ENCODE measurements at places on chromosomes 3 and 15.

DNA sequence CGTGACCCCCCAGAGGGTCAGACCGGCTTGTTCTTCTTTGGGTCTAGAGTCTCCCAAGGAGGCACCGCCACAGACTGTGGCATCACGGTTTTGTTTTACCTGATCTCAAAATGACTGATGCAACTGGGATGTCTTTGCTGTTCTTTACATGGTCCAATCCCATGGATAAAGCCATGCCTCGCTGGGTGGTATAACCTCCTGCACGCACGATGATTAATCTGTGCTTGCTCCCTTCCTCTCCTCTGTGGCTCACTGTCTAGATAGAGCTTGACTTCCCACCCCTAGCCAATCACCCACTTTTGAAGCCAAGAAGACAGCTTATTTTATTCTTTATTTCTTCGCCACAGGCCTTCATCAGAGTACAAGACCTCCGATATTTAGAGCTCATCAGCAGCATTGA is 36.6 kb upstream of the RHO start:
- no peak for DNase-seq

- DNase-seq = no peak
Observed at GRCh38 chr3:135503760-135504686, 461.5 kb upstream of the PPP2R3A start.

DNA sequence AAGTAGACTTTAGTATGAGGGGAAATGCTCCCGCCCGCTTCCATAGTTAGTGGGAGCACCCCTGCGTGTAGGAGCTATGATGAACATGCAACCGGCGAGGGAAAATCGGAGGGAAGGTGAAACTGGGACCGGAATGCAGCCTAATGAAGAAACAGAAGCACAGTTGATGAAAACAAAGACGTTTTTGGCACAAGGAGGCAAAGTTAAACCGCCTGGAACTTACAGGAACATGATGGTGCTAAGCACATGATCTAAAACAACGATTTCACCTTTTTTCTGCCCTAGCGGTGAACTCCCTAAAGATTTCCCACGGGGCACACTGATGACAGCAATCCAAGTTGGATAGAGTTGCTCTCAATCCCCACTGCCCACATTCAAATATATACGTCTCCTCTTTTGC is 49.4 kb upstream of the SPATA12 start:
- DNase-seq = no peak

GRCh38 chr3:169117264-169117663 is 546.2 kb downstream of the MECOM start:
- DNase-seq = no peak

- no peak for DNase-seq
Observed at GRCh38 chr3:20047976-20048883, 8.0 kb downstream of the KAT2B start.

DNA sequence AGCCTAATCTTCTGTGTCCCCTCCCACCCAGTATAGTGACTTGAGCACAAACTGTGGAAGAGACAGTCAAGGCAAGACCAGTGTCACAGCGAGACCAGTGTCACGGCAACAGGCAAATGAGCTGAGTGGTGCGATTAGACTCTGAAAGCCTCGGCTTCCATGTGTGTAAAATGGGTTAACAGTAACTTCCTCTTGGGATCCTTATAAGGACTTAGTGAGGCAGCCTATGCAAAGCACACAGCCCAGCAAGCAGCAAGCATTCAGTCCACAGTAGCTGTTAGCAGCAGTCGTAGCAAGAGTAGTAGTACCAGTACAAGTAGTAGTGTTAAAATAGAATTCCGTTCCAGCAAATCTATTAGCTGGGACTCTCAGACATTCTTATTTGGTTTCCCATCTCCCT is 334.1 kb downstream of the GABRB3 start:
- DNase-seq = no peak

DNA sequence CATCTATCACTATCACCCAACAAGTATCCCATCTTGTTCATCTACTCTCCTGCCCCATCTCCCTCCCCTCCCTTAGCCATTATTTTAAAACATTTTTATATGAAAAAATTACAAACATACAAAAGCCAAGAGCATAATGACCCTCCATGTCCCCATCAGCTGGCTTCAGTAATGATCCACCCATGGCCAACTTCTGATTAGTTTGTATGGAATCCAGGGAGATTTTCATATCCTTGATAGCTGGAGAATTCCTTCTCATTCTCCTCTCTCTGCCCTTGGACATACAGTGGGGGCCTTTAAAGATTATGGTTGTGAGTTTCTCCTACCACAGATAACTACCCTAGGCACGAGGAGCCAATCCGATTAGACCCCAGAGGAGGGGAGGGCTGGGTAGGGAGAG is 40.2 kb downstream of the IRAK2 start:
- no peak for DNase-seq

DNA sequence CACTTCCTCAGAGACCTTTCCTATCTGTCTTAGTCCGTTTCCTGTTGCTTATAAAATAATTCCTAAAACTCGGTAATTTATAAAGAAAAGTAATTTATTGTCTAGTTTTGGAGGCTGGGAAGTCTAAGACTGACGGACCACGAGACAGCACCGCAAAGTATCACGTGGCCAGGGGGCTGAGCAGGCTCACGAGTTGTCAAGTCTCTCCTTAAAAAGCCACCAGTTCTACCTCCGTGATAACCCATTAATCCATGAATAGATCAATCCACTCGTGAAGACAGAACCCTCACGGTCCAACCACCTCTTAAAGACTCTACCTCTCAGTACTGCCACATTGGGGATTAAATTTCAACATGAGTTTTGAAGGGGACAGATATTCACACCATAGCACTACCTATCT is 821 bp downstream of the LINS1 start:
- DNase-seq = peak; percentile 42

DNA sequence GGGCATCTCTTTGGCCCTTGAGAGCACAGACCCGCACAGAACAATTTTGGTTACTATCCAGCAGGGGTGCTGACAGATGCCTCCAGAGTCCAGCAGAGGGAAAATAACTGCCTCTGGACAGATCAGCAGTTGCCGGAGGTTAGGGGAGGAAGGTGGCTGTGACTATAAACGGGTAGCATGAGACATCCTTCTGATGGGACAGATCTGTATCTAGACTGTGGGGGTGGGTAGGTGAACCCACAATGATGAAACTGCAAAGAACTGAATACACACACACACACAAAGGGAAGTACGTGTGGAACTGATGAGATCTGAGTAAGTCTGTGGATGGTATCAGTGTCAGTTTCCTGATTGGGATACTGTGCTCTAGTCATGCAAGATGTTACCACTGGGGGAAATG is 21.2 kb downstream of the ADAMTS7 start:
- no peak for DNase-seq

DNA sequence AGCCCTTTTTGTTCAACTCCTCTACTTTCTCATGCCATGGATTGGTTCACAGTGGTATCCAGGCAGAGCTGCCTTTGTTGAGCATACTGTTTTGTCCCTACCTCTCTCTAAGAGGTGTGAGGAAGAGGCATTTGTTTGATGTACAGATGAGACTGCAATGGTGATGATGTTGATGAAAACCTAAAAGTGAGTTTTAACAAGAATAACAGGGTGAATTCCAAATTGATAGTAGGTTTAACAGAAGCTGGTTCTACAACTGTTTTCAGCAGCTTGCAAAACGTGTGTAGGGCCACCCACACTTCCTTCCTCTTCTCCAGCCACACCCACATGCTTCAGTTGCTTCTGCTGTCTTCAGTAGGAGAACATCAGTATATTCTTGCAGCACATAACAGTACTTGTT is 10.2 kb downstream of the SNRK start:
- DNase-seq = peak; percentile 35

GRCh38 chr15:38074029-38074428 is 139.6 kb downstream of the TMCO5A start:
- no peak for DNase-seq

DNA sequence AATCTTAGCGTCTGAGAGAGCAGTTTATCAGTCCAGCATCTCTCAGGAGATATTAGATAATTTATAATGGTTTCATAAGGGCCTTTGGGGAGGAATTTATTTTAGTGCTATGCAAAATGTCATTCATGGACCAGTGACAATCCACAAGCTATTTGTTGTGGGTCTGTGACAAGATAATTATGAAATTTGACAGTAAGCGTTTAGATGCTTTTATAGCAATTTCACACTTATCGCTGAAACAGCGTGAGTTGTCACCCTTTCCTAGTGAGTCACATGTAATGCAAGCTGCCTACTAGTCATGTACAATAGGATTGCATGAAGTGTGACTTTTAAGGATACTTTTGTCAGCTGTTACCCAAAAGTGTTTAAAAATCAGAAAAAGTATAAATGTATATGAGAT is 315.6 kb upstream of the THBS1 start:
- DNase-seq = no peak

- no peak for DNase-seq
Observed at GRCh38 chr15:28106294-28107110, 7.4 kb upstream of the OCA2 start.

GRCh38 chr3:38823722-38824121 is 7.7 kb upstream of the SCN10A start:
- DNase-seq = no peak

- DNase-seq = no peak
Observed at GRCh38 chr3:74106925-74107324, 482.2 kb upstream of the PDZRN3 start.

DNA sequence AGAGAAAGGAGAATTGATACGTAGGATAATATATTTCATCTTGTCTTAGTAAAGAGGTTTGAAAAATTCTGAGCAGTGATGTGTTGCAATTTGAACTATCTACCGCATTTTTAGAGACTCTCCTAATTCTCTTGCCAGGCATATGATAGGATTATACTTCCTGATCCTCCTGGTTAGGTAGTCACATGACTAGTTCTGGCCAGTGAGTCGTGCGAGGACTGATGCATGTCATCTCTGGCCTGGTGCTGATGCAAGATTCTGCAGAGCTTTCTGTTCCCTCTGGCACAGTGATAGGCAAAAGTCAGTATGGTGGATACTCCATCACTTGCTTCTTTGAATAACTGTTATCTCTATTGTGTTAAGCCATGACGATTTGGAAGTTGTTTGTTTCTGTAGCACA is 277.6 kb upstream of the NAALADL2 start:
- DNase-seq = no peak

GRCh38 chr15:74610302-74610951 is 5.2 kb upstream of the CLK3 start:
- no peak for DNase-seq

DNA sequence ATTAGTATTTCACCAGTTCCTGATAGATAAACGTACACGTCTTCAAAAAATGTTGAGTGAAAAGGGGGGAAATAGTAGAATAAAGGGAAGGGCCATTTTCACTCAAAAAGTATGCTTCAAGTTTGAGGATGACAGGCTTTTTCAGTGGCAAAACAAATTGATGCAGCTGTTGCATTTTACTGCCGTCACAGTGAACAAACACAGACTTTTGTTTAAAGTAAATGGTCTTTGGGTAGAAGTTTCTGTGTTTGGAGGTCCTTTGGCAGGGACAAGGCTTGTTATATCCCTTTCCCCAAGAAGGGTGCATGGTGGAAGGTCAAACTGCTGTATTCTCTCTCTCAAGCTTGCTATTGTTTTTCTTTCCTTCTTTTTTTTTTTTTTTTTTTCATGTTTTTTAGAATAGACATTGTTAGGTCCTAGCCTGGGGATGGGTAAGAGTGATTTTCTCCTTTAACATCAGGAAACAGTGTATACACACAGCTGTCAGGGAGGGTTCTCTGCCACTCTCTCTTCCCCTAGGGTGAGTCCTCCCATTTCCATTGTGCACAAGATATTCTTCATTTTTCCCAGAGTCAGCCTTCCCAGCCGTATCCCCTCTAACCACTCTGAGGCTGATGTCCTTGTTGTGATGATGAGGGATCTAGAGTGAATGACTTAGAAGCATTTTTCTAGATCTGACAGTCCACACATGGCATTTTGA is 6.6 kb upstream of the SUCNR1 start:
- no peak for DNase-seq

DNA sequence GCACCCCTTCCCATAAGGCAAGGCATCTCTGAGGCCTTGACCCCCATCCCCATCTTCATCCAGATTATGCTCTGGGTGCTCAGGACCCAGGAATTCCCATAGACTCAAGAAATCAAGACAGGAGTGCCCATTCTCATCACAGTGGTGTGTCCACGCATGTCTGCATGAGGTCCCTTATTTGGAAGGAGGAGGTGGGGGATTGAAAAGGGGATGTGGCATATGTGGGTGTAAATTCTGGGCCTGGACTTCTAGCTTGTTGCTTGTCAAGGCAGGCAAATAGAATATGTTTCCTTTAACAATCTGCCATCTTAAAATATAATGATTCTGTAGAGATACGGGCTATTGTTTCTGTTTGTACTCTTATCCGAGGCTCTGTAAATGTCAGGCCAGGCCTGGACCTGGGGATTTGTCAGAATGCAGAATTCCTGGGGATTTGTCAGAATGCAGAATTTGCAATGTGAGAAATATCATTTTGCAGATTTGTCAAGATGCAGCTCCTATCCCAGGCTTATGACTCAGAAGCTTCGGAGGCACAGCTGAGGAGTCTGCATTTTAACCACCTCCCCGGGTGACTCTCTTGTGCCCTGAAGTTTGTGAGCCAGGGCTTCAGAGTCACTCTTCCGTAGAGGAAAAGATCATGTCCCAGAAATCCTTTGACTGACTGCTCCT is 157.8 kb downstream of the SV2B start:
- DNase-seq = no peak

DNA sequence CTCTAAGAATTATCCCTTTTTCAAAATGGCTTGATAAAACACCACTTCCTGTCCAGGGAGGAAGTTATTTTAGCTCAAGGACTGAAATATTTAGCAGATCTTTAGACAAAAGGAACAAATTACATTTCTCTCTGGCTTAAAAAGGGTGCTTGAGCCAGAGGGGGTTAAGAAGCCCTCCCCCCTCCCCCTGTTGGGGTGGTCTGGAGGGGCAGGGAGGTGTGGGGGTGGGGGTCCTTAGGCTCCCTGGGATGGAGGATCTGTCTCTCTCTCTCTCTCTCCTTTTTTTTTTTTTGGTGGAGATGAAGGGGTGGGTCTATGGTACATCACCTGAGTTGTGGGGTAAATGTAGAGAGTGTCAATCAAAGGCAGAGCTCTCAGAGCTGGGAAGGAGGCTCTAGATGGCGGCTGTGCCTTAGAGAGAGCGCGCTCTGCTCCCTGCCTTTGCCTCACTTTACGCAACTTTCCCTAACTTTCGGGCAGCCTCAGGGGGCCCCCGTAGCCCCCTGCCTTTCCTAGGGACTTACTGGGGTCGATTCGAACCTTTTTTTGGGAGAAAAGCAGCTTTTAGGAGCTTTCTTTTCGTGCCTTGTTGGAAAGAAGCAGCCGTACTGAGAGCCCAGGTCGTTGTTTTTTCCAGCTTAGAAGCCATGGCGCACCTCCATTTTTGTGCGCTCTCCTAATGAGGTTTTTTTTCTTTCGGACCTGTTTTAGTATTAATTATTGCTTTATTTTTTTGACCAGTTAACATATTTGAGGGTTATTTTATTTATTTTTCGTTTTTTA is at the start of gene CHD2:
Gene CHD2 (plus strand): TSS at position 377 of the 783 bp plus-strand sequence. CDS start 914 bp downstream, outside the sequence.
- DNase-seq = peak; percentile 70

DNA sequence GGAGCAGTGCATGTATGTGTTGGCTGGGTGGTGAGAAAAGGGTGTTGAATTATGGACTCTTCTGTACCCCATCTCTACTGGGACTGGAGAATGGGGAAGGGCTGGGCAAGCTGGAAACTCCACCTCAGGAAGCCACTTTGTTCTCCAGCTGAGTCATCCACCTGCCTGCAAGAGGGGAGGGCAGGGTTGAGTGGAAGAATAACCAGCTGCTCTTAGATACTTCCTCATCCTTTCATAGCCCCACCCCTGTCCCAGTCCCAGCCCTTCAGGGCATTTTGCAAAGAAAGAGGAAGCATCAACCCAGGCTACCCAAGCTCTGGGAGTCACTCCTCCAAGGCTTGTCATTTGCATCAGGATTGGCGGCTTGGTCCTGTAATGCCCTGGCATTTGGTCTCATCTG is 33.1 kb downstream of the RAB11A start:
- DNase-seq = no peak

Measured in T-helper 9 cell (primary cell).